ENCODE measurements at places on chromosomes 4 and X.

DNA sequence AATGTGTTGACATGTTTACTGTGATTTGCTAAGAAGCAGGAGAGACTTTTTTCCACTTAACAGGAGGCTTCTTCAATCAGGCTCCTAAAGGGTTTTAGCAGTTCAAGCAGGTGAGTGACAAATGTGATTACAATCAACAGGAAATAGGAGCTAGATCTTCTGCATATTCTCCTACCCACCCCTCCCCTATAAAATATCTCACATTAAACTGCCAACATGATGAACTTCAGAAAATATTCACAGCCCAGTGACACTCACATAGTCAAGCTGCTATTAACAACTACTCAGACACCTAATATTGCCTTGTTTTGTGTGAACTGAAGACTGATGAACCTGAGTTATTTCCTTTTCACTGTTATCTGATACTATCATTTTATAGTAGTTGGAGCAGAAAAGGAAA is 55.9 kb upstream of the ANTXR2 start:
- DNase-seq: no peak

- DNase-seq: no peak
Observed at GRCh38 chrX:36581030-36581429, 427.1 kb upstream of the FAM47C start.

DNA sequence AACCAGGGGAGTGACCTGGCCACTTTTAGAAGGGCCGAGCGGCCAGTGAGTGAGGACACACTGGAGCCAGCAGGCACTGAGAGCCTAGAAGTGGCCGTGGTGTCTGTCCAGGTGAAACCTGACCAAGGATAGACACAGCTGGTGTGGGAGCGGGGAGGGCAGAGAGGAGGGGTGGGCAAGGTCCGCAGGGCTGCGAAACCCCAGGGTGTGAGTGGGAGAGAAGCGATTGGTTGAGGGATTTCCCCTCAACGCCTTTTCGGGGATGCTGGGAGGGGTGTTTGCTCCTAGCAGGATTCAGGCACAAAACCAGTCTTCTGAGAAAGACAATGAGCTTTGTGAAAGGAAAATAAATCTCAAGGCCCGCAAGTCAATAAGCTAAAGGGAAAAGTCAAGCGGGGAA is 33.2 kb upstream of the ARSD start:
- DNase-seq: no peak

DNA sequence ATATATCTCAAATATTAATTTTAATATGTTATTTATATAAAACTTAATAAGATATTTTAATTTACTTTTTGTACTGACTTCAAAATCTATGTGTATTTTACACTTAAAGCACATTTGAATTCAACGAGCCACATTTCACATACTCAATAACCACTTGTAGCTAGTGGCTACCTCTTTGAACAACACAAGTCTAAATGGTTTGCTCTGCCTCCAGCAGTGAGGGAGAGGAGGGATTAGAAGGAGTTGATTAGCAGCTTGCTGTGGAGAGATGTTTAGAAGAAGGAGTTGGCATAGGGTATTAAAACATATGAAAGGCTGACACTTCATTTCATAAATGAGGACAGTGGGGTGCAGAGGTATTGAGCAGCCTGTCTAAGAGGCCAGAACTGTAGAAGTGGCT is 124.0 kb downstream of the ARHGAP24 start:
- no peak for DNase-seq

DNA sequence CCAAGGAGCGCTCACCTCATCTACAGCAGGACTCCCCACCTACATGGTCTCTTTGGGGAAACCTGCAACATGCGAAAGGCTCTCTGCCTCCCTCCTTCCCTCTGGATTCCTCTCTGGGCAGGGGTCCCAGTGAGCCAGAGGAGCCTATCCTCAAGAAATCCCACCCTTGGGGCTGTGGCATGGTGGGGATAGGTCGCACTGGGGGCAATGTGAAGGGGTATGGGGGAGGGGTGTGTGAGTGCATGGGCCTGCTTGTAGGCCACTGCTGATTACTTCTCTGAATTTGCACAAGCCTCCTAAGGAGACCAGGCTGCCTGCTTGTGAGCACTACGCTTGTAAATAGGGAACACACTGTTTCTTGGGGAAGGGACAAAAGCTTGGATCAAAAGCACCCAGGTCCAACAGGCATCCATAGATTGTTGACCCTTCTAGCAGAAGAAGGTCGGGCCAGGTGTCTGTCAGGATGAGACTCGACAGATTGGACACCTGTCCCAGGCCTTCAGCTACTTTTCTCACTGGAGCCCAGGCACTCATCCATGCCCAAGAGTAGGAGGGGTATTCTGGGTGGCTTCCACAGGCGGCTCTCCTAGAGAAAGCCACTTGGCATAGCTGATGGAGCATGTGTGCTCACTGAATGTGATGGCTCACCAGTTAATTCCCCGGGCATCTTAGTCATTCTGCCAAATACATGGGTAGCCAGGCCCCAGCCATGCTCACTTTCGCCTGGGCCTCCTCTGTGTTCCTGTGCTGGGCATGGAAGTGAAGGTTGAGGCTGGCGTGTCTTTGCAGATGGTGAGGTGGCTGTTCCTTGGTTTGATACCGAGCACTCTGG is 75.0 kb downstream of the NBDY start:
- DNase-seq: no peak

GRCh38 chrX:97096385-97096784 is 212.7 kb downstream of the RPA4 start:
- DNase-seq: no peak

DNA sequence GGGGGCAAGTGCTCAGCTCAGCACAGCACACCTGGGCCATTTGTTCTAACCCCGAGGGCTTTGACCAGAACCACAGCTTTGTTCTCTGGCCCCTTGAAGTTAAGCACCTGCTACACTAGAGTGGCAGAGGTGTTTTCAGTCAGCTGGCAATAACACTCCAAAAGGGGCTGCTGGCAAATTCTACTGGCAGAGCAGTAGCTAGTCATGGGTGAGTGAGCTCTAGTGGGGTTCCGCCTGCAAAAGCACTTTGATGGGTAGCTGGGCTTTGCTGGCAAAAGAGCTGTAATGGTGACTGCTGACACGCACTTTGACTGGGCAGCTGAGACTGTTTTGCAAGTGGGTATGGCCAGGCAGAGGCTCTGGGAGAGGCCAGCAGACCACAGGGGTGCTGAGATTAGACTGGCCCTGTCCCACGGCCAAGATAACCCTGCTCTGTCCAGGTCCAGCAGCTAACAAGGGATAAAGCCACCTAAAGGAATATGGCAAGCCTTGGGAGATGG is 65.2 kb upstream of the TENT5D start:
- no peak for DNase-seq

DNA sequence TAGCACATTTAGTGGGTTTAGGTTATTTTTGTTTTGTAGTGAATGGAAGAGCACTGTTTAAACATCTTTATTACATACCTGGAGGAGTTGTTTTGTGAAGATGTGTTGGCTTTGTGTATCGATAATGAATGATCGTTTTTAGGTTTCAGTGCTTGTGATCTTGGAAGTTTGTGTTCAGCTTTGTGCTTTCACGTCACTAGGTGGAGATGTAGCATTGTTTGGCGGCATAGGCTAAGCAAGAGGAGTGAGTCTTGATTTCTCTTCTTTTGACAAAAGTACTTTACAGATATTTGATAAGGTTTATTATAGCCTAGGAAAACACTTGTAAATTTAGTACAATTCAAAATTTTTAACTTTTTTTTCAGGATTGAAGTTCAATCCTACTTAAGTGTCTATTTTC is 50.4 kb downstream of the PDK3 start:
- no peak for DNase-seq

DNA sequence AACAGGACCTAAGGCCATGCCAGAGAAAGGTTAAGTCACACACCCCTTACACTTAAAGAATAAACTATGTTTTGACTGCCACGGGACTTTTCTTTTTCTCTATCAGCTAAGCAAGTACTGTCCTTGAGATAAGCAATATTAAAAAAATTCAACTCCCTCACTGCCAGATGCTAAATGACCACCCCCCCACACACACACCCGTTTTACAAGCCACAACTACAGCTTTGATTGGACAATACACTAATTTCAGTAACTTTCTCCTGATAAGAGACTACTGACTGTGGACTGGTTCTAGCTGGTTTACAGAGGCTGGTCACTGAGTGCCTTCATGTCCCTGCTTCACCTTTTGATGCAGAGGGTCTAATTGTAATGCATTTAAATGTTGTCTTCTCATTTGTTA is 63.9 kb upstream of the HOPX start:
- no peak for DNase-seq

- no peak for DNase-seq
Observed at GRCh38 chr4:115769396-115769795, 656.0 kb upstream of the NDST4 start.

DNA sequence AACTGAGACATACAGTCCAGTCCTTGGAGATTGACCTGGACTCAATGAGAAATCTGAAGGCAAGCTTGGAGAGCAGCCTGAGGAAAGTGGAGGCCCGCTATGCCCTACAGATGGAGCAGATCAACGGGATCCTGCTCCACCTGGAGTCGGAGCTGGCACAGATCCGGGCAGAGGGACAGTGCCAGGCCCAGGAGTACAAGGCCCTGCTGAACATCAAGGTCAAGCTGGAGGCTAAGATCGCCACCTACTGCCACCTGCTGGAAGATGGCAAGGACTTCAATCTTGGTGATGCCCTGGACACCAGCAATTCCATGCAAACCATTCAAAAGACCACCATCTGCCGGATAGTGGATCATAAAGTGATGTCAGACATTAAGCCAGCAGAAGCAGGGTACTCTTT is 20.4 kb upstream of the FRMPD3 start:
- DNase-seq: peak; percentile 18

- DNase-seq: no peak
Observed at GRCh38 chr4:55386840-55387239, 8.9 kb upstream of the TMEM165 start.

GRCh38 chrX:120287513-120288112 is 23.6 kb downstream of the TMEM255A start:
- DNase-seq: no peak

GRCh38 chrX:103467887-103468286 is 51.4 kb downstream of the RAB40A start:
- DNase-seq: no peak

DNA sequence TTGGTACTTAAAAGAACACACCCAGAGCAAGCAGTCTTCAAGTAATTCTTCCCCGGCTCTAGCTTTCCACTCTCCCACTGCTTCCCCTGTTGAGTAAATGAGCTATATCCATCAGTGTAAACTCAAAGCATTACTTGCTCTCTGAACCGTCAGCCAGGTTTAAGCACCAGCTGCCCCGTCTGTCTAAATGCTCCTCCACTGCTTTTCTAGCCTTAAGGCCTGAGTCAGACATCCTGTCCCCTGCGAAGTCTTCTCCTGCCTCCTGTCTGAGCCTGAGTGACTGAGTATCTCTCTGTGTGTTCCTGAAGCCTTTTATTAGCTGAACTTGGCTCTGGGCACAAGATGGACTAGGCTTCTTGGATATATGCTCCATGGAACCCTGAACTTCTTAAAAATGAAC is 205.1 kb downstream of the STK32B start:
- no peak for DNase-seq

- no peak for DNase-seq
Observed at GRCh38 chr4:37471971-37472370, 214.2 kb downstream of the RELL1 start.

DNA sequence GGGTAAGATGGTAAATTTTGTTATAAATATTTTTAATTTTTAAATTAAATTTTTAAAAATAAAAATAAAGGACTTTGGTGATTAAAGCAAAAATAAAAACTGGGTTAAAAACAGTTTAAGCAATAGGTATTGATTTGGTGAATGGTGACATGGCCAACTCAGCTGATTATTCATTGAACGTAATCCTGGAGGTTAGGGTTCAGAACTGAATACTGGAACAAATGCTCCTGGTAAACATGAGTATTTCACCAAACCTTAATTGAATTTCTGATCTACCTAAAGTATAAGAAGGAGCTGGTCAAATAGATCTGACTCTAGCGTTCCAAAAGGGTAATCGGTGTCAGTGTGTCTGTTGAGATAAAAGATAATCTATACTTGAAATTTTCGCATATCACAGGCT is 141.8 kb downstream of the SHROOM3 start:
- no peak for DNase-seq

- DNase-seq: no peak
Observed at GRCh38 chr4:174553031-174553430, 30.7 kb upstream of the HPGD start.

GRCh38 chr4:61630548-61630947 is 430.4 kb downstream of the ADGRL3 start:
- DNase-seq: no peak

DNA sequence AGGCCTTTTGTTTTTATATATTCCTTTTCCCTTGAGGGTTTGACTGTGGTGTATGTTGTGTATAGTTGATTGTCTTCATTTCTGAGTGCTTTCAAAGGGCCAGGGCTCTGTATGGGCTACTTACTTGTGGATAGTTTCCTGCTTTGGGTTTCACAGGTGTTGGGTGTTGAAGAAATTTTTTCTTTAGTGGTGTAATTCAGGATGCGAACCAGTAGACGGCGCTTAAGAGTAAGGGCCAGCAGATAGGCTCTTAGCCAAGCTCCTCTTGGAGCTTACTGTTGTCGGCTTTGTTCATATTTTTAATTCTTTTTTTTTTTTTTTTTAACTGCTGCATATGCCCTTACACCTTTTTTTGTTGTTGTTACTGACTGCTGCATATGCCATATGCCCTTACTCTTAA is 276.3 kb upstream of the GALNT7 start:
- no peak for DNase-seq

- DNase-seq: no peak
Observed at GRCh38 chr4:174324725-174325124, 41.0 kb downstream of the CEP44 start.

- DNase-seq: no peak
Observed at GRCh38 chr4:3781997-3782930, 16.1 kb downstream of the ADRA2C start.

DNA sequence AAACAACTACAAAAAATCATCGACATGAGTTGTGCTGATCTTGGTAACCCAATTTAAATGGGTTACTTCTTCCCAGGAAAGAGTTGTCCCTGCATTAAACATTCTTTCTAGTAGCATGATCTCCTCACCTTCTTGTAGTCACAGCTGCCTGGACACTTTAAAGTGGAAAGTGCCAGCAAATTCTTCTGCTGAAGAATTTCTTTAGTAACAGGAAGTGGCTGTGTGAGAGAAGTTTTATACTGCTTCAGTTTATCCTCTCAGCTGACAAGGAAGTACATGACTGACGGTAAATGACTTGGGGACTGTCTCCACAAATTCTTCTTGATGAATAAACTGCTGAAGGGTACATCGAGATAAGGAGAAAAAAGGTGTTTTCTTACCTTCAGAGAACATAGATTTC is 18.2 kb upstream of the TNIP3 start:
- DNase-seq: no peak
